Stimulated activated CD4-positive, alpha-beta T cell treated with anti-CD3 and anti-CD28 coated beads, Interleukin-12 subunit alpha, Interleukin-12 subunit beta, amount 100 ng/mL, for 48 hours (primary cell): ENCODE measurements at places on chromosomes 5 and 9.

DNA sequence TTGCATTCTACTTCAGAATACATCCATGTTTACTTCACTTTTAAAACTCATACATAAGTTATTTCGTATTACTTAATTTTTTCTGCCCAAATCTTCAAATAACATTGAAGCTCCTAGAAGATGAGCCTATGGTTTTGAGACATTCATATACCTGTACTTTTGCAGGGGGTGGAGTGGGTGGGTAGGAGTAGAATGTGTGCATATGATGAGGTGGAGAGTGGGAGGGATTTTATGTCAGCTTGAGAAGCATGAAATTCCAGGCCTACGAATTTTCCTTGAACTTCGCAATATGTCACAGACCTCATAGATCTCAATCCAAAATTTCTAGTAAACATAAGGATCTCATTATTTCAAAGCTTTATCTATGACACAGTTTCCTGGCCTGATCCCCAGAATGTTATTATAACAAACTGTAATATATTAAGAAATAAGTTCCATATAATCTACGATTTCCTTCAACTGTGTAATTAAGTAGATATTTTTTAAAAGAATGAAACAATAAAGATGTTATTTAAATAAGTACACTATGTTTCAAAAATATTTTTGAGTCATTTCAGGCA is 19.7 kb upstream of the MOB3B start:
- no peak for DNase-seq

- DNase-seq, result no peak
Measured at GRCh38 chr9:69276775-69277174, 48.2 kb upstream of the ENTREP1 start.

- DNase-seq, result no peak
Measured at GRCh38 chr9:108245901-108246300, 609.9 kb downstream of the ACTL7B start.

- no peak for DNase-seq
Measured at GRCh38 chr5:6856653-6857052, 143.4 kb downstream of the TENT4A start.

DNA sequence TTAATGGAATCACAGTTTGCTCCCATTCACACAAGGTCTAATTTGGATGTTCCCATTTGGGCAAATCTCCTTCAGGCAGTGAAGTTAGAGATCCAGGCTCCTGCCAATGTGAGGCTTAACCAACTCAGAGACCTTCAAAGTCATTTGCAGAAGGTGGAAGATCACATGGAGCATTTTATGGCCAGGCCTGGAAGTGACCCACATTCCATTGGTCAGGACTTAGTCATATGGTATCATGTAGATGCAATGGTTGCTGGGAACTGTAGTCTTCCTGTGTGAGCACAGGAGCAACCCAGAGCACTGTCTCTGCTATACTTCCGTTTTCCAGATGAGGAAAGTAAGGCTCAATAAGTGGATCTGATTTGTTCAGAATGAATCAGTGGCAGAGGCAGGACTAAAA is 292.7 kb upstream of the SMARCA2 start:
- no peak for DNase-seq

GRCh38 chr5:39076757-39077728 is 2.8 kb upstream of the RICTOR start:
- no peak for DNase-seq

GRCh38 chr5:143226361-143226760 is 177.1 kb downstream of the NR3C1 start:
- no peak for DNase-seq

DNA sequence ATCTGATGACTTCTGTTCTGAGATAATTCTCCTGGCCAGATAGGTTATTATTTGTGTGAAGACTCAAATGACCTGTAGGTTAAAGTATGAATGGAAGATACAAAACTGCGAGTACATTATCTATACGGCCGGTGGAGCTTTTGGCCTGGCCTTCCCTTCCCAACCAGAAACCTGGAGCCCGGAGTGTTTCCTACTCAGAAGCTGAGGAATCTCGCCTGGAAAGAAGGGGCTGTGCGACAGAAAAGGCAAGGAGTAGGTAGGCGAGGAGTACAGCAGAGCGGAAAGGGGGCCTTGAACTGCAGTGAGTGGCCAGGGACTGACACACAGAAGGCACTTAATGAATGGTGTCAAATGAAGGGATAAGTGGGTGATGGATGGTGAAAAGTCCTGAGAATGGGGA is 34.6 kb downstream of the ANGPTL2 start:
- no peak for DNase-seq

DNA sequence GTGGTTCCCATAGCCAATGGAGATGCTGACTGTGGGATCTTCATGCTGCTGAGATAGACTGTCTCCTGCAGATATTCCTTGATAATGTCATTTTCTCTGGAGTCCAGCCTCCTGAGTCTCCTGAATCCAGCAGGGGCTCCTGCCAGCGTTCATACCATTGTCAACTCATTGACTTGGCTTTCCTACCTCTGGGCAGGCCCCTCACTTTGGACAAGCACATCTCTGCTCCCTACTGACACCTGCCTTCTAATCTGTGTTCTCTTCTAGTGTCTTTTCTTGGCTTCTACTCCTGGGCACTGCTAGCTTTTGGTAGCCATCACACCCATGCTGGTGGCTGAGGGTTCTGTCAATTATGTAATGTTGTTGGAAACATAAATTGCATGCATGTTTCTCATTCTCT is 138.0 kb downstream of the ADCY2 start:
- no peak for DNase-seq

DNA sequence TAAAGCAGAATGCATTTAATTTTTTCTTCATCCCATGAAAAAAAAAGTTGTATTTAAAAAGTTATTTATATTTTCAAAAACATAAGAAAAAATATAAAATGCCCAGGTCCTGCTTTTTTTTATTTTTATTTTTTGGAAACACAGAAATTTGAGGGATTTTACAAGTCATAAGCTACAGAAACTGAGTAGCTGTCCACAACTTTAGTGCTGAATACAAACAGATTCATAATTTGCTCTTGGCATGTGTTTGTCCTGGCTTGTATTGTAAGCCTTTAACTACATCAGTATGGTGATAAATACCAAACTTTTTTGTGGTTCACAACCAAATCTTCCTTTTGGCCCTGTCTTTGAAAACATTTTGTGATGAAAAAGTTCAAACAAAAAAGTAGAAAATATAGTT is 7.5 kb upstream of the PLCXD3 start:
- DNase-seq, result no peak

DNA sequence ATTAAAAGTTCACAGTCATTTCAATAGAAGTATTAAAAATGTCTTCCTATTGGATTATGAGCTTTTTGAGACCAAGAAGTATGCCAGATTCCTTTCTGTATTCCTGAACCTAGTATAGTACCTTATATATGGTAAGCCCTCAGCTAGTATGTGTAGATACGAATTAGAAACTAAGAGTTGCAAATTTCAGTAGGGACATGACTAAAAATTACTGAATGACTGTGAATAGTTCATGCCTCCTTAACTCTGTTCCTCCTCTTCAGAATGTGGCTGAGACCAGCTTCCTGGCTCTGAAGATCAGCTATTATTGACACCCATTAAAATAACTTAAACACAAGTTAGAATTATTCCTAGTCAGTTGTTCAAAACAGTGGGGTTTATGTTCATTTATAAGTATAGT is 19.7 kb downstream of the KDM3B start:
- no peak for DNase-seq

GRCh38 chr9:118148990-118149389 is 444.8 kb downstream of the TLR4 start:
- no peak for DNase-seq

- DNase-seq, result no peak
Measured at GRCh38 chr5:68745448-68745847, 348.4 kb upstream of the SLC30A5 start.

GRCh38 chr5:138805096-138805495 is 51.9 kb downstream of the CTNNA1 start:
- no peak for DNase-seq

DNA sequence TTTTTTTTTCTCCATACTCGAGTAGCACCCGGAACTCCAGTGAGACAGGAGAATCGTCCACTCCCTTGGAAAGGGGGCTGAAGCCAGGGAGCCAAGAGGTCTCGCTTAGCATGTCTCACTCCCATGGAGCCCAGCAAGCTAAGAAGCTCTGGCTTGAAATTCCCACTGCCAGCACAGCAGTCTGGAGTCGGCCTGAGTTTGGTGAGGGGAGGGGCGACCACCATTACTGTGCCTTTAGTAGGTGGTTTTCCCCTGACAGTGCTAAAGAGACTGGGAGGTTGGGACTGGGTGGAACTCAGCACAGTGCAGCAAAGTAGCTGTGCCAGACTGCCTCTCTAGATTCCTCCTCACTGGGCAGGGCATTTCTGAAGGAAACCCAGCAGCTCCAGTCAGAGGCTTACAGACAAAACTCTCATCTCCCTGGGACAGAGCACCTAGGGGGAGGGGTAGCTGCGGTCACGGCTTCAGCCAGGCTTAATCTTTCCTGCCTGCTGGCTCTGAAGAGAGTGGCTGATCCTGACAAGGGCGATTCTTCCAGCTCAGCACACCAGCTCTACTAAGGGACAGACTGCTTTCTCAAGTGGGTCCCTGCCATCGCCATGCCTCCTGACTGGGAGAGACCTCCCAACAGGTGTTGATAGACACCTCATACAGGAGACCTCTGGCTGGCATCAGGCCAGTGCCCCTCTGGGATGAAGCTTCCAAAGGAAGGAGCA is 414.5 kb upstream of the ZNF608 start:
- DNase-seq, result no peak

DNA sequence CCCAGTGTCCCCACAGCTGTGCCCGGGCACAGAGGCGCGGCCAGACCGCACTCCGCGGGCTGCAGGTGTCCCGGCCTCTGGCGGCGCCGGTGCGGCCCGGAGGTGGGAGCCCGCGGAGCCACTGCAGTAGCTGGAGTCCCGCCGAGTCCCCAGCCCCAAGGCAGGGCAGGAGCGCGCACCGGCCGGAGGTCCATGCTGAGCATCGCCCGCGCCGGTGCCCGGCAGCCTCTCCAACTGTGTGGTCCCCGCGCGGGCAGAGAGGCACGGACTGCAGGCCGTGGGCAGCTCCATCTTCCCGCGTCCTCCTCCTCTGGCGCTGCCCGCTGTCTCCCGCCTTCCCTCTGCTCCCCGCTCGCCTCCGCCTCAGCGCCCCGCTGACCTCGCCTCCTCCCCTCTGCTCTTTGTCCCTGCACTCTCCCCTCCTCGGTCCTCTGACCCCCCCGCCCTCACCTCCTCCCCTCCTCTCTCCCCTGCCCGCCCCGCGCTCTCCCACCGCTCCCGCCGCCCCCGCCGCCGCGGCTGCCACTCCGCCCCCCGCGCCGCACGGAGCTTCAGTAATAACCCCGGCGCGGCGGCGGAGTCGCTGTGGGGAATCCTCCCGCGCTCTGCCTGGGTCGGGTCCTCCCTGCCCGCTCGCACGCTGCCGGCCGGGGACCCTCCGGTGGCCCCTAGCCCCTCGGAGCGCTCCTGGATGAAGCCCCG is at the start of gene ADAMTS16:
Gene ADAMTS16, plus strand, starts transcription at position 554 of the 702 bp plus-strand sequence. Its CDS starts 138 bp downstream, at position 692.
- DNase-seq, result no peak

DNA sequence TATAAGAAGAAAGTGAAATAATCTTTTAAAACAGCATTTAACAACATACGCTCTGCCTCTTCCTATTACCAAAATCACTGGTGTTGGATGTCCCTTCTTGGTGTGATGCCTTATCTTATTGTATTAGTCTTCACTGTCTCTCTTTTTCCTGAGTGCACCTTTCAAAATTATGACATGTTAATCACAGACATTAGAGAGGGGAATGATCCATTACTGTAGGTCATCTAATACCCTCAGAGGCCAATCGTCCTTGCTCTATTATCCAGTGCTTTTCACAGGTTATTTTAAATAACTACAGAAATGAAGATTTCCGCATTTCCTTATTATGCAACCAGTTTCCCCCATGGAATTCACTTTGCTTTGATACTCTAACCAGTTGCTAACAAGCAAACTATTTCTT is 1292.7 kb downstream of the MAT2B start:
- no peak for DNase-seq

DNA sequence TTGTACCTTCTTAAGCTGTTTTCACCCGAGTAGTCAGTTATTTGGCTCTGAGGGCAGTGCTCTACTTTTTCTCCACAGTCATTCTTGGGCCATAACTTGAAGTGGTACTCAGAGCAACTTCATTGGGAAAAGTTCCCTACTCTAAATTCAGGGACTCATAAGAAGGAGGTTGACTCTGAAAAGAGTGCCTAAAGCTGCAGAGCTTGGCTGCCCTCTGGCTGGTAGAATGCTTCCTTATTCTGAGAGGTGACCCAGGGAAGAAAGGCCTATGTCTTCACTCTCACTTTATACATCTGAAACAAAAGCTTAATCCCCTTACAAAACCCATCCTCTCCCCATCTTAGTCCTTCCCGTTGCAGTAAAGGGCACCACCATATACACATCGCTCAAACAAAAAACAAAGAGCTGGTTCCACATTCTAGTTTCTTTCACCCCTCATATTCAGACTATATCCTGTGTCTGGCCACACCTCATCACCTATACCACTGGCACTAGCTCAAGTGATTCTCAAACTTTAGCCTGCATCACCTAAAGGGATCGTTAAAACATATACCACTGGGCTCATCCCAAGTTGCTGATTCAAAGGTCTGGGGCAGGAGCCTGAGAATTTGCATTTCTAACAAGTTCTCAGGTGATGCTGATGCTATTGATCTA is 7.9 kb downstream of the IGIP start:
- DNase-seq, result no peak

- DNase-seq, result no peak
Measured at GRCh38 chr5:1952021-1952420, 69.3 kb upstream of the IRX4 start.

DNA sequence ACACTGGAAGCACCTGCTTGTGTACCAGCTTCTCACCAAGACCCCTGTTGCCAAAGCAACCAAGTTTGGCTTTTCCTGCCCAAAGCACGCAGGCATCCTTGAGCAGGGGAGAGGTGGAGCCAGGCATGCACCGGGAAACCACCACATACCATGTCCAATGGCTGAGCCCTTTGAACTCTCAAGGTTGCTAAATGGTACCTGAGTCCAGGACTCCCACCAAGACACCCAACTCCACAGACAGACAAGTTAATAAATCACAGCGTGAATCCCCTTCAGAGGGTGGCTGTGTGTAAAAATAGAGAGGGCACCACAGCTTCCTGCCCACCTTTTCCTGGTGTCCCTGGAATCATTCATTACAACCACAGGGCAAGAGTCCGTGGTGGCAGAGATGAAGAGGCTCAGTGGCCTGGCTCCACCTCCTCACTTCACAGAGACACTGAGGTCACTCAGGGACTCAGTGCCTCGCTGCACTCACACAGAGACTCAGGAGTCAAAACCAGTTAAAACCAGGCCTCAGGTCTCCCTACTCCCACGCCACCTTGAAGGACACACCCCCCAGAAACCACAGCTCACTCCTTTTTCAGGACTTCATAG is 143.7 kb downstream of the C5orf15 start:
- DNase-seq, result peak; percentile 12

DNA sequence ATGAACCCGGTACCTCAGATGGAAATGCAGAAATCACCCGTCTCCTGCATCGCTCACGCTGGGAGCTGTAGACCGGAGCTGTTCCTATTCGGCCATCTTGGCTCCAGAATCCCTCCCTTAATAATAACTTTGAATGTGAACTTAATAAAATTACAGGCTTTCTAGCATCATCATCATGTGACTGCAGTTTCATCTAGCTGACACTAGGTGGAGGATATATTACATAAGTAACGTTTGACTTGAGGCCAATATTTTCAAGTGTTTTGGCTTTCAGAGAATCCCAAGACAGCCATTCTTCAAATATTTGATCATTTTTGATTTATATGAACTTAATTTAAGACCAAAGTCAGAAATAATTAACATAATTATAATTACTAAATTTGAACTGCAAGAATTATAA is 474.9 kb upstream of the CDH10 start:
- no peak for DNase-seq

GRCh38 chr9:16294133-16294770 is 576.2 kb downstream of the BNC2 start:
- DNase-seq, result no peak

- no peak for DNase-seq
Measured at GRCh38 chr5:87061046-87061445, 206.6 kb upstream of the RASA1 start.
